ENCODE measurements at places on chromosomes 12 and 14.

- DNase-seq: no peak
Measured at GRCh38 chr14:86331341-86331740, 801.4 kb downstream of the FLRT2 start.

DNA sequence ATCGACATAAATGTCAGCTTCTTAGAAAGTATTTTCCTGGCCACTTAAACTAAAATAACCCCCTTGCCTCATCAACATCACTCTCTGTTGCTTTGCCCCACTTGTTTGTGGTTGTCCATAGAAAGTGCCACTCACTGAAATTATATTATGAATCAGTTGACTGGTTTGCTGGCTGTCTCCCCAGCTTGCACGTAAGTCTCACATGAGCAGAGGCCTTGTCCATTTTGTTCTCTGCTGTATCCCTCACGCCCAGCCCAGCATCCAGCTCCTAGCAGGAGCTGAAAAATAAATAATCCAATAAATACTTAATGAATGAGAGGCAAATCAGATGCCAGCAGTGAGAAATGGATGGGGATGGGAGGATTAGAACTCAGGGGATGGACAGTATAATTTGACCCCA is 159.3 kb downstream of the KSR2 start:
- DNase-seq: no peak

DNA sequence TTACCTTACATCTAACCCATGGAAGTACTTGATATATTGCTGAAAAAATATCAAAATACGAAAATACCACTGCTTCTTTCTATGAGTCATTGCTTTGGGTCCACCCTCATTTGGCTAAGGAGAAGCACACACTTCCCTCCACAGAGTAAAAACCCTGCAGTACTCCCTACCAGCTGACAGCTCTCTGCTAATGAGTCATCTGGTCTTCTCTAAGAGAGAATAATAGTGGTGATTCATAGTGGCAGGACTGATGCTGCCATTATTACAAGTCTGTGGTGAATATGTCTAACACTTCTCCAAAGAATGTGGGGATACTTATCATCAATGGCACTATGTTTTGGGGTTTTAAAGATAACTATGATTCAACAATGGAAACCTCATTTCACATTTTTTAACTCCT is 90.7 kb downstream of the PPFIA2 start:
- no peak for DNase-seq

DNA sequence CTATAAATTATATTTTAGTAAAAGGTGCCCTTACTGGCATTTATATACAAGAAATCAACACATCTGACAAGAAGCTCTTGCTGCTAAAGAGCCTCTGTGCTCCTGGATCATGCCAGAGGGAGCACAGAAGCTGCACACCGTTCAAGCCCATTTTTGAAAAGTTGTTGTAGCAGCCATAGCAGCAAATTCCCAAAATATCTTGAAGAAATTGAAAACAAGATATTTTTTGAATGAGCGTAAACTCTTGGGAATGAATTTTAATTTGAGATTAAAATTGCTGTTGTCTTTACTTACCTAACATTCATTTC is 540 bp upstream of the CLEC2D start:
- DNase-seq: no peak

DNA sequence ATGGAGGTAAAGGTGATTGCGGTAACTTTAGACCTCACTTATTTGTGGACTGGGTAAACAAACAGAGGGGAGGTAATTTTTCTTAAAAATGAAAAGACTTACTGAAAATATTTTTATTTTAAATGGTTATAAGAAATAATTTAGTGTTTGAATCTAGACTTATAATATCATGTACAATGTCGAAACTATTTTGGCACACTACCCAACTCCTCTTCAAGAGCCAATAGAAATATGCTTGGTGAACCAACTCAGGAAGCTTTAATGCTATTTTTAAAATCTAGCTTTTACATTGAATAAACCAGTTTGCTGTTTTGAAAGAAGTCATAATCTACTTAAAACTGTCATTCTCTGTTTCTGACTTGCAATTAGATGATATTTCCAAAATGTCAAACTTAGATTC is 175.8 kb upstream of the NPAS3 start:
- no peak for DNase-seq

DNA sequence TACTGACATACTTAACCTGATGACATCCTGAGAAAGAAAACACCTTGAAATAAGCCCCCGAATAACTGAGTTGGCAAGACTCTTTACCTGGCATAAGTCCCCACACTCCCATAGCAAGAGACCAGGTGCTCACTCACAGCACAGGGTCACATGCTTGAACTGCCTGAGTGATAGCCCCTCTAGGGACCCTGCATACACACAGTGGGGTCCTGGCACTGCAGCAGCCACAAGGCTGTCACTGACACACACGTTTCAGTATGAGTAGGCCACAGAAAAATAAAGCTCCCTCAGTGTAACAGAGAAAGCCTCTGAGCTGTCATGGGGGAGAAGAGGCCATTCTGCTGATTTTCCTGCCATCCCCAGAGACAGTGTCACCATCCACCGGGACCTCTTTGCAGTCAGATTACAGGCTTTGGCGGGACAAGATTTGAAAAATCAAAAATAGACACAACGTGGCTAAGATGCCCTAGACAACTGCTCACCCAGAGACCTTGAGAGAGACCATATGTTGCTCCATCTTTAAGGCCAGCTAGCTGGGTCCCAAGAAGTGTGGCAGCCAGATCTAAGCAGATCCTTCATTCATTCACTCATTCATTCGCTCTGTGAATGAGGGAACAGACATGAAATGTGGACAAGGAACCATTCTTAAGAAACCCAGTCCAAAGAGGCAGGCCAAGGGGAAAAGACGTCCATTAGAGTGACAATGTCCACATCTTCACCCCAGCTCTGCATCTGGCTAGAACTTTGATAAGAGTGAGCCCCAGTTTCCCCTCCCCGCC is 1.6 kb downstream of the SCARB1 start:
- no peak for DNase-seq

DNA sequence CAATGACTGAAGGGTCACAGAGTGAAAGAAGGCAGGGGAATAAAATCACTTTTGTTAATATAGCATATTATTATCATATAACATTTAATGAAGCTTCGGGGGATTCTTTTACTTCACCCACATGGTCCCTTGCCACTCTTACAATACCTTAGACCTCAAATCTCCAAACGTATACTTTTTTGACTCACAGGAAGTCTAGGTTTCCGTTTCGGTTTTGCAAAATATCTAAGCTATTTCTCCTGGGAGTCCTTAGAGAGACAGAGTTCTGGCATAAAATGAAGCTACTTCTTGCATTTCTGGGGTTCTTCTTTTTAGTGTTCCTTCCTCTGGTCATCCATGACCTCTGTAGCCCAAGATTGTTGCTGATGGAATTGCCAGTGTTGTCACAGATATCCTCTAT is 590.5 kb upstream of the ATP2B1 start:
- DNase-seq: no peak

- no peak for DNase-seq
Measured at GRCh38 chr14:64279704-64280668, 14.2 kb downstream of the ESR2 start.

GRCh38 chr14:92121207-92121669 is 268 bp downstream of the NDUFB1 start:
- no peak for DNase-seq

DNA sequence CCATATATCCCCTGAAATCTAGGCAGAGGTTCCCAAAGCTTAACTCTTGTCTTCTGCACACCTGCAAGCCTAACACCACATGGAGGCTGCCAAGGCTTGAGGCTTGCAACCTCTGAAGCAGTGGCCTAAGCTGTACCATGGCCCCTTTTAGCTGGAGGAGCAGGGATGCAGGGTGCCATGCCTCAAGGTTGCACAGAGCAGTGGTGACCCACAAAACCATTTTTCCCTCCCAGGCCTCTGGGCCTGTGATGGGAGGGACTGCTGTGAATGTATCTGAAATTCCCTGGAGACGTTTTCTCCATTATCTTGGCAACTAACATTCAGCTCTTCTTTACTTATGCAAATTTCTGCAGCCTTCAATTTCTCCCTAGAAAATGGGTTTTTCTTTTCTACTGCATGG is 210.0 kb upstream of the KITLG start:
- DNase-seq: no peak

- no peak for DNase-seq
Measured at GRCh38 chr12:82425241-82425640, 66.9 kb downstream of the METTL25 start.

- no peak for DNase-seq
Measured at GRCh38 chr12:109274381-109274780, 34.7 kb downstream of the FOXN4 start.

DNA sequence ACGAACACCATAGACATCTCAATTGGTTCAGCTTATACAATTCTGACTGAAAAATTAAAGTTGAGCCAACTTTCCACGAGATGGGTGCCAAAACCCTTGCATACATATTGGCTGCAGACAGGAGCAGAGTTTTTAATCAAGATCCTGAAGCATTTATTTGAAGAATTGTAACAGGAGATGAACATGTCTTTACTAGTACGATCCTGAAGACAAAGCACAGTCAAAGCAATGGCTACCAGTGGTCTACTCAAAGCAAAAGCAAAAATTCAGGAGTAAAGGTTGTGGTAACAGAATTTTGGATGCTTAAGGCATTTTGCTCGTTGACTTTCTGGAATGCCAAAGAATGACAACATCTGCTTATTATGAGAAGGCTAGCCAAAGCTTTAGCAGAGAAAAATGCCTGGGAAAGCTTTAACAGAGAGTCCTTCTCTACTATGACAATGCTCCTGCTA is 20.7 kb downstream of the ZDHHC17 start:
- DNase-seq: no peak

GRCh38 chr14:85233756-85234155 is 296.2 kb upstream of the FLRT2 start:
- DNase-seq: no peak

- no peak for DNase-seq
Measured at GRCh38 chr12:28223858-28224257, 33.6 kb downstream of the CCDC91 start.

DNA sequence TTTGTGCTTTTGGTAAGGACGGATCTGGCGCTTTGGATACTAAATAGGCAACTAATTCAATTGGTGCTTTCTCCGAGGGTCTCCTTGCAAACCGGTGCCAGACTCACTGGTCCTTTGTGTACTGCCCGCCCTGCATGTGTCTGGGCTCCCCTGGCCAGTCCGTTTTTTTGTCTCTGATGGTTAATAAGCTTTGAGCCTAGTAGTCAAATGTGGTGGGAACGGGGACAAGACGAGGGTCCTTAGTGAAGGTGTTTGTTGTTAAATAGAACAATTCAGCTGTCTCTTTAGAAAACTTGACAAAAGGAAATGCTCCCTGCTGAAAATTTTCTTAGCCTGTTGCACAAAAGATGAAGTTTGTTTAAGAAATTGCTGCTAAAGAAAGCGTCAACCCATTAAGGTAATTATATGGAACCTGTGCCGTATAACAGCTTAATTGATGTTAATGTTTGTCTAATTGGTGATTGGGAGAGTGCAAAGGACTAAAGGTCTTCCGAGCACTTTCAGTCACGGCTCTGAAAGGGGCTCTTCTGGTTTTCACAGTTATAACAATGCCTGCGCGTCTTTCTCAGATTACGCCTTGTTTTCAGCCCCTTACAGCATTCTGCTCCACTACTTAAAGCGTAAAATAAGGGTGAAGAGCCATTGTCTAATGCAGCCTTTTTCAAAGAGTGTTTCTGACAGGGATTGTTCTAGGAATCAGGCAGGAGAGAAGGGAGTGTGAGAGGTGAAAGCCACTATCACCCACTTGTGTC is 537.4 kb downstream of the PRKD1 start:
- no peak for DNase-seq

- no peak for DNase-seq
Measured at GRCh38 chr12:116718655-116719454, 19.0 kb downstream of the SPRING1 start.

DNA sequence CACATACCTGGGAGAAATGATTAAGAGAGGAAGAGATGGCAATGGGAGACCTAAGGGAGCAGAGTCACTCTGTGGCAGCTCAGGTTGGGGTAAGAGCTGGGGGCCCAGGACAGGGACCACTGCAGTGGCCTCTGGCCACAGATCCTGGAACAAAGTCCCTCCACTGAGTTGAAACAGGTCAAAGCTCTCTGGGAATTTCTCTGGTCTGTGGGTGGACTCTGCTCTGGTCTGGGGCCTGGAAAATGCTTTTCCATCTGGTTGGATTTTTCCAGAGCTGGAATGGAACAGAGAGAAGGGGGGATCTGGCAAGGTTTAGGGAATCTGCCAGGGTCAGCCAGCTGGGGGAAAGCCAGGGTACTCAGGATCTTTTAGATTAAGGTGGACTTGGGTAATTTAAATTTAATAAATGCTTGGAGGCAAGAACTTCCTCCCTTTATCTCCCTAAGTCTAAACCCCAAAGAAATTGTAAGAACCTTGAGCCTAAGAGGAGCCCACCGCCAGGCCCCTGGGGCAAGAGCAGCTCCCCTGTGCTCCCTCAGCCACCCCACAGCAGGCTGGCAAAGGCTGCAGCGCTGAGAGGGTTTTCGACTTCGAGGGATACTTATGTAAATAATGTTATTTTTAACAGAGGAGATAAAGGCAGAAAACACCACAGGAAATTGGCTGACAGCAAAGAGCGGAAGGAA is 3.7 kb downstream of the HOXC10 start:
- no peak for DNase-seq

GRCh38 chr12:42283739-42284138 is 42.2 kb downstream of the ZCRB1 start:
- no peak for DNase-seq

GRCh38 chr12:12592930-12593329 is 18.7 kb upstream of the CREBL2 start:
- DNase-seq: no peak

GRCh38 chr12:42407306-42407705 is 81.3 kb downstream of the PPHLN1 start:
- DNase-seq: no peak

DNA sequence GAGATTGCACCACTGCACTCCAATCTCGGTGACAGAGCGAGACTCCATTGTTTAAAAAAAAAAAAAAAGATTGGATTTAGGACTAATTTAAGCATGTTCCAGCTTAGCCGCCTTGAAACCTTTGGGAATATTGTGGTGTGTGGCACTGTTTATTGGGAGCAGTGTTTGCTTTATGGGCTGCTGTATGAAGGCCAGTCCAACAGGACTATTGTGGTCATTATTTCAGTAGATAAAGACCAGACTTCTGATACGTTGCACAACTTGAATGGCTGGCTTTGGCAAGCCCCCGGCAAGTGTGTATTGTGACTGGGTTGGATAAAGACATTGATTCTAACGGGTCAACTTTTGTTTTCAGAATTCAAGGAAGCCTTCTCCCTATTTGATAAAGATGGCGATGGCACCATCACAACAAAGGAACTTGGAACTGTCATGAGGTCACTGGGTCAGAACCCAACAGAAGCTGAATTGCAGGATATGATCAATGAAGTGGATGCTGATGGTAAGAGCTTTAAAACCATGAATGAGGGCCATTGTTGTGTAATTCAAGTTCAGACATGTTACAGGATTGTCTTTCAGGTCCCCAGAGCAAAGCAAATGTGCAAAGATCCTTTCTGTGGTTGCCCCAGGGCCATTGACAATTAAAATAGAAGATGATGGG is 4.2 kb downstream of the CALM1 start:
- no peak for DNase-seq

- peak; percentile 3 for DNase-seq
Measured at GRCh38 chr14:81303258-81303935, 82.6 kb upstream of the GTF2A1 start.

GRCh38 chr12:76030341-76031080 is 1.1 kb downstream of the PHLDA1 start:
- no peak for DNase-seq
